ENCODE measurements at places on chromosomes 5 and 9. TPM values are rescaled to one million over a fixed set of nuclear protein-coding genes. Genes with fewer than 3 reads are reported as not detected.

DNA sequence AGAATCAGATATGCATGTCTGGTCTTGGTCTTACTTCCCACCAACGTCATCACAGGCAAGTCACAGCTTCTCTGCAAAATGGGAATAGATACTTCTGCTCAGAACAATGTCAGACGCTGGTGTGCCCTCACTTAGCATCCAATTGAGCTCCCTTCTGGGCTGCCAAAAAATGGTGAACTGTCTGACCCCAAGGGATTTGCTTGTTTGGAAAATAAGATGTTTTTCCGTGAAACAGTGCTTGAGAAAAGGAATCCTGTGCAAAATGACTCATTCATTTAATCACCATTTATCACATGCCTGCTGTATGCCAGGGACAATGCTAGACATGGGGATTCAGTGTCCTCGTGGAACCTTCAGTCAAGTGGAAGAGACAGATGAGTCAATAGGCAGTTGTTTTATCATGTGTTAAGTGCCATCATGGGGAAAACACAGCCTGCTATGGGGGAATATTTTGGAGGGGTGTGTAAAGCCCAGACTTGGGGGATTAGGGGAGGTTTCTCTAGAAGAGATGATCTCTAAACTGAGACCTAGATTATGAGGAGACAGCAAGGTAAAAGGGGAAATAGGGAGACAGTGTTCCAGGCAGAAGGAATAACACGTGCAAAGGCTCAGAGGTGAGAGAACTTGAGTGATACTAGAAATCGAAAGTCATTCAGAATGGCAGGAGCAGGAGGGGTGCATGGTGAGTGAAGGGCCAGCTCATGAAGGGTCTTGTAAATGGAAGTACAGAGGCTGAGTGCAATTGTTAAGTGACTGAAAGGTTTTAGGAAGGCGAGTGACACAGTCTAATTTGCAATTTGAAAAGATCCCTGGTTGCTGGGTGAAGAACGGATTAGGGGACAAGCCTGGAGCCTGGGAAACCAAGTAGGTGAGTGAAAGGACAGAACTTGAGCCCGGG lies 3.9 kb downstream of the NIPAL4 start:
- DNase-seq = no peak

GRCh38 chr9:132415181-132415580 lies 5.2 kb downstream of the CFAP77 start:
- no peak for DNase-seq

- peak; percentile 94 for DNase-seq
These were observed at the start of gene TBC1D13 for GRCh38 chr9:128786681-128787601. TSS of gene TBC1D13 (plus strand) at chr9:128787253. CDS start at chr9:128787354, 101 bp downstream.

DNA sequence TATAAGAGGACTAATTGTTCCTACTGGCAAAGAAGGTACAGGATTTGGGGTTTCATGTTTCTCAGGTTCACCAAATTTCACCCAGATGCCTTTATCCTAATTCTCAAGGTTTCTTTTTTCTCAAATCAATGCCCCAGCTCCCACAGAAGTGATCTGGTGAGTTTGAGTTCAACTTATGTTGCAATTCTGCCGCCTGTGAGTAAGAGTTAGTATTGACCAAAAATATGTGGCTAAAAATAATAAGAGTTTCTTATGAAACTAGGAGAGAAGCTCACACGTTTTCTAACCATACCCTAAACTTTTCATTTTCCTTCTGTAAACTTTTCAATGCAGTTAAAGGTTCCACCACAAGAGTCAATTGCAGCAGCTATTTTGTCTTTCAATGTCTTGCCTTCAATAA lies 15.1 kb downstream of the SLCO6A1 start:
- DNase-seq = no peak

GRCh38 chr5:142719836-142720370 lies 34.0 kb upstream of the FGF1 start:
- no peak for DNase-seq

DNA sequence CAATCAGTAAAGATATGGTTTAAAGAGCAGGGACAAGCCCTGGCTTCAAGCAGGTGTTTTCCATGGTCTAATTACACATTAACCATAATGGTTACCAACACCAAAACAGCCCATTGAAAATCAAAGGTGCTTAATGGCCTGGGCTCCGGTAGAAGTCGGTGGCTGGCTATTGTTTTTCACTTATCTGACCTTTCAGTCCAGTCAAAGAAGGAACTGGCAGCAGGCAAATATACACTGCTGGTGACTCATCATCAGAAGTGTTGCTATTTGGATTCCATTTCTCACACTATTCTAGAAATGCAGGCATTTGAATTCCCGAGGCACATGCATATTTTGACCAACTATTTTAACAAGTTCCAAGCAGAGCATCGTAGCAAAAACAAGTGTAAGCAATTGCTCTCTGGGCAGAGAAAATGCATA lies 26.3 kb upstream of the GABRP start:
- DNase-seq = no peak

GRCh38 chr5:10932426-10932825 lies 171.4 kb upstream of the DAP start:
- DNase-seq = no peak

DNA sequence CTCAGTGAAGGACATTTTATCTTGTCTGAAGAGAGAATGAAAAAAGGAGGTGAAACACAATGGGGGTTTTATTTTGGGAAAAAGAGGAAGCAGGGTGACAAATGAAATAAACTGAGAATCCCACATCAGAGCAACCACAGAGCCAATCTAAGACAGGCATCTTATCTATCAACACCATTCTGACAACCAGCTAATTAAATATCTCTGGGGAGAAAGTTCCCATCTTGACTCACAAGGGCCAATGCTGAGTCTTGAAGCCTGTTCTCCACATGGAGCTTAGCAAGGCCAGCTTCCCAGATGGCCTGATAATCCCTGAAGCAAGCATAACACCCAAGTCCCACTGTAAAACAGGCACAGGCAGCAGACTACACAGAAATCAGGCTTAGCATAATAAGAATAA lies 30.4 kb downstream of the DPYSL3 start:
- no peak for DNase-seq

DNA sequence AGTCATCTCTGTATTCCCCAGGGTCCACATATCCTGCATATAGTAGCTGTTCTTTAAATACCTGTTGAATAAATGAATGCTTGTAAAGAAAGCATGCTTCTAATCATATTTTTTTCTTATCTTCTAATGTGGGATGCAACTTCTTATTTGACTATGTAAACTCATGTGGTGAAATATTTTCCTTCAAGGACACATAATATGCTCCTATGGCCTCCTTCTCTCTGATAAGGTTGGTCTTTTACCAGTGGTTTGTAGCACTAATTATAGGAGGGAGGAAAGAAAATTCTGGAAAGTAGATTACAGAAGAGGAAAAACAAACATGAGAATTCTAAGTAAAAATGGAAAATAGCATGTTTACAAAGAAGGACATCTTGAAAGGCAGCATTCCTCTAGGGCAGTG lies 28.6 kb upstream of the C5orf63 start:
- no peak for DNase-seq

DNA sequence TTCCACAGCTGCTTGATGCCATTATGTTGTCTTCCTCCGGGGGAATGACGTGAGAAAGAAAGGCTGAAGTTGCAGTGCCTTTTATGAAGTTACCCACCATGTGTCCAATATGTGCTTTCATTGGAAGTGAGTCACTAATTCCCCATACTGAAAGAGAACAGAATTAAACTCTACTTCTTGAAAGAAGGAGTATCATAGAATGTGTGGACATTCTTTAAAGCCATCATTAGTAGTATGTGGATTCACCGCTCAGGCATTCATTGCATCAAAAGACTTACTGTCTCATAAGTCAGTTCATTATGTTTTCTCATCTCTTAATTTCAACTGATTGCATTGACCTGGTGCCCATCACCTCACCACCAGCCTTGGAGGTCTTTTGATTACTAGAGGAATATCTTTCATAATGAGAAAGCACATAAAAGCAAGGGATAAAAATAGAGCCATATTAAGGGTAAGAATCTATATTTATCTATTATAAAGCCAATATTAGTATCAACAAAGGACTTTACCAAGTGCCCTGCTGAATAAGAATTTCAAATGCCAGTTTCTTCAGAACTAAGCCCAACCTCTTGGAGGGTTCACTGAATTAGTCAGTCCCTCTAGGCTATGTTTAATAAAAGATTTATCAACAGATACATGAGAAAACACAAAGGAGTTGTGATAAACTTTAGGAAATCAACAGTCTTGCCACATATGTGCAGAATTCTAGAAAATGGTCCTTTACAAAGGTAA lies 516.1 kb downstream of the NTRK2 start:
- no peak for DNase-seq

DNA sequence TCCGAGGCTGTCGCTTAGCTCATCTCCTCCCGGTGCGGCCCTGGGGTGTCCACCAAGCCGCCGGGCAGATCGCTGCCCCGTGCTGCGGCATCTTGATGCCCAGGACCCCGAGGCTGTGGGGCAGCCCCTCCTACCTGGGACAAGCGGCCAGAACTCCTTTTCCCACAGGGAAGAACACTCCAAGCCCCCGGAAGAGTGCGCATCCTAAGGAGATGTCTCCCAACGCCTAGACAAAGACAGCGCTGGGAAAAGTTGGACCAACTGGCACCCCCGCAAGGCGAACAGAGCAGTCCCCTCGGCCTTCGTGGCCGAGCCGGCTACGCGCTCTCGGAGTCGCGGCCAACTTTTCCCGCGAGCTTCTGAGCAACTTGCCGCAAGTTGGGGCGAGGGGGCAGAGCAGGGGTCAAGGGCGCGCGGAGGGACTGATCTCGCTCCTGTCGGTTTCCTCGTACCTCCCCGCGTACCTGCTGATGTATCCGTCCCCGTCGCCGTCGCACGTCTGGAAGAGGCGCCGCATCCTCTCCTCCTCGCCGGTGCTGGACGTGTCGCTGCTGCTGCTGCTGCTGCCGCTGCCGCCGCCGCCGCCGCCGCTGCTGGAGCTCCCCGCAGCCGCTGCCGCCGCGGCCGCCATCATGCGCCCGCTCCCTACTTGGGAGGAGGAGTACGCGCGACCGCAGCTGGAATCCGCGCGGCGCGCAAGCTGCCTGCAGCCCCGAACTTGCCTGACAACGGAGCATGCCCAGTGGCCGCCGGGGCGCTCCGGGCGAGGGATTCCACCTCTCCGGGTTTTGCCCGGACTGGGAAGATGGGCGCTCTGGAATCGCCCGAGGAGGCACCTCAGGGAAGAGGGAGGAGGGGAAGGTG lies at the start of gene MCC:
TSS of gene MCC (minus strand) at position 673 of the 864 bp plus-strand sequence.
- peak; percentile 16 for DNase-seq

GRCh38 chr5:25066239-25066638 lies 421.5 kb upstream of the CDH10 start:
- no peak for DNase-seq

DNA sequence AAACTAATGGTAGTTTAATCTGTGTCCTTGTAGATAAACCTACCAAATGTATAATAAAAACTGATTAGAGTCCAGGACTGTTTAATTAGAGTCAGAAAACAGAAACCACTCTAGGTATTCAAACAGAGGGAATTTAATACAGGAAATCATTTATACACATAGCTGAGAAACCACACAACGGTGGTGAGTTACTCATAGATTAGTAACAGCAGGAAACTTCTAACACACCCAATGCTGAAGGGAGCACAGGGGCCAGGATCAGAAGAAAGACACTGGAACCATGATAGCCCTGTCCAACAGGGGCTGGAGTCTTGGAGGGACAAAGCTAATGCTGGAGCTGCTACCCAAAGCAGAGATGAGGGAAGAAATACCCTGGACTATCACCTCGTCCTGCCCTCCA lies 321.0 kb downstream of the ACTL7B start:
- DNase-seq = no peak

GRCh38 chr5:108259306-108259705 lies 122.6 kb downstream of the FBXL17 start:
- no peak for DNase-seq

Gene GARIN3
- total RNA-seq = not detected

Gene AQP3
- total RNA-seq = 1.1 TPM

Gene C8G
- not detected for total RNA-seq

Gene ATP6V1G1
- total RNA-seq = 75.1 TPM

Gene SPOCK1
- total RNA-seq = 40.5 TPM

Gene ZNG1A
- total RNA-seq = 37.8 TPM

Gene KIF24
- total RNA-seq = 5.9 TPM

Gene SOX30
- 0.18 TPM for total RNA-seq

Gene SLC22A4
- total RNA-seq = 2.5 TPM

Gene IL9
- not detected for total RNA-seq

Gene VCP
- total RNA-seq = 146 TPM

Gene NR2F1-AS1
- total RNA-seq = 70.1 TPM

Gene DMRT3
- not detected for total RNA-seq

Gene ZNF300
- 57.1 TPM for total RNA-seq

Measured in cerebellum (tissue), 4 donors.